ENCODE measurements at places on chromosomes 4 and X.
A peak's percentile ranks its signal among the peaks of the same experiment; 100 is the strongest.

DNA sequence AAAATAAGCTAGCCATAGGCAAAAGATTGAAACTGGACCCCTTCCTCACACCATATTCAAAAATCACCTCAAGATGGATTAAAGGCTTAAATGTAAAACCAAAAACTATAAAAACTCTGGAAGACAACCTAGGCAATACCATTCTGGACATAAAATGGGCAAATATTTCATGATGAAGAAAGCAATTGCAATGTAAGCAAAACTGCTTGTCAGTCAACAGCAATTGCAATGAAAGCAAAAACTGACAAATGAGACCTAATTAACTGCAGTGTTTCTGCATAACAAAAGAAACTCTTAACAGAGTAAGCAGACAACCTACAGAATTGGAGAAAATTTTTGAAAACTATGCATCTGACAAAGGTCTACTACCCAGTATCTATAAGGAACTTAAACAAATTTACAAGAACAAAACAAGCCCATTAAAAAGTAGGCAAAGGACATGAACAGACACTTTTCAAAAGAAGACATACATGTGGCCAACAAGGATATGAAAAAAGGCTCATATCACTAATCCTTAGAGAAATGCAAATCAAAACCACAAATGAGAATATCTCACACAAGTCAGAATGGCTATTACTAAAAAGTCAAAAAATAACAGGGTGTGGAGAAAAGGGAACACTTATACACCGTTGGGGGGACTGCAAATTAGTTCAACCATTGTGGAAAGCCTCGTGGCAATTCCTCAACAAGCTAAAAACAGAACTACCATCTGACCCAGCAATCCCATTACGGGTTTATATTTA is 46.7 kb downstream of the CFAP299 start:
- no peak for DNase-seq

GRCh38 chrX:3638280-3638873 is 75.1 kb downstream of the PRKX start:
- no peak for DNase-seq

GRCh38 chrX:43718081-43718480 is 62.0 kb downstream of the MAOA start:
- DNase-seq, result no peak

DNA sequence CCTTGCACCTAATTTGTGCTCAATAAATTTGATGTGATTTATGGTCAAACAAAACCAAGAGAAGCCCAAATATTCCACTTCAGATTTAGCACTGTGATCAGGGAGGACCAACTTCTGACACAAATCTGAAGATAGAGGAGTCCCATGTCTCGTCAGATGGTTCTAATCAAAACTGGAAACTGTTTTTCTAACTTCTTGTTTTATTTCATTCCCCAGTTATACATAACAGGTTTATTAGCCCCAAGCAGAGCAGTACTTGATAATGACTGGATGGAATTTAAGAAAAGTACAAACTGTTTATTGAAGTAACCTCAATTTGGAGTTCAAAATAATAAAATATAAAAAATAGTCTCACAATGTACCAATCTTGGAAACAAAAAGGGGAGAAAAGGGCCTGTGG is 310.3 kb downstream of the LDB2 start:
- no peak for DNase-seq

DNA sequence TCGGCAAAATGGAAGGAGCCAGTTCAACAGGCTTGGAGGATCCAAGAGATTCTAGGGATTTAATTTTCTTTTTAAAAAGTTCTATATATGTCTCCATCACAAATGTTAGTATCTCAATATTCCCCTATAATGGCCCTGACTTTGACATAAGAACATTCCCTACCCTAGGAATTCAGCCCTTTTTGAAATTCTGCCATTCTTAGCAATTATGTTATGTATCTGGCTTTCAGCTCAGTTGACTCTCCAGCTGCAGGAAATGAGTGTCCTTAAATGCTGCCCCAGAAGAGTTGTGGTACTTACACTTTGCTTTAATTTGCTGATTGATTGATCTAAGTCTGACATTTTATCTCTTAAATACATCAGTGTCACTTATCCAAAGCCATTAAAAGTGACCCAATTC is 1454.3 kb downstream of the FSTL5 start:
- DNase-seq, result no peak

GRCh38 chrX:130245441-130245840 is 23.3 kb downstream of the ZNF280C start:
- no peak for DNase-seq

DNA sequence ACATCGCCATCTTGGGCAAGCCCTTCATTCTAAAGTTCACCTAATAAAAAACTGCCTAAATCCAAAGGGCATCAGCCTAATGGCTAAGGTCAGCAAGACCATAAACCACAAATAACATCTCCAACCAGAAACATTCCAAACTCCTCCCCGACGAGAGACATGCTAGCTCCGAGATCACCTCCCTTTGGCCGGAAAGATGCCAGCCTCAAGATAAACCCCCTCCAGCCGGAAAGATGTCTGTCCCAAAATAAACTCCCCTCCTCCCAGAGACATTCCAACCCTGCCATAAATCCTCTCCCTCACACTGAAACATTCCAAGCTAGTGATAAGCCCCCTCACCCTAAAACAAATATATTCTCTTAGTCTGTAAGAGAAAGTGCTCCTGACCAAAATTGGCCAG is 13.3 kb upstream of the DYNLT3 start:
- no peak for DNase-seq

DNA sequence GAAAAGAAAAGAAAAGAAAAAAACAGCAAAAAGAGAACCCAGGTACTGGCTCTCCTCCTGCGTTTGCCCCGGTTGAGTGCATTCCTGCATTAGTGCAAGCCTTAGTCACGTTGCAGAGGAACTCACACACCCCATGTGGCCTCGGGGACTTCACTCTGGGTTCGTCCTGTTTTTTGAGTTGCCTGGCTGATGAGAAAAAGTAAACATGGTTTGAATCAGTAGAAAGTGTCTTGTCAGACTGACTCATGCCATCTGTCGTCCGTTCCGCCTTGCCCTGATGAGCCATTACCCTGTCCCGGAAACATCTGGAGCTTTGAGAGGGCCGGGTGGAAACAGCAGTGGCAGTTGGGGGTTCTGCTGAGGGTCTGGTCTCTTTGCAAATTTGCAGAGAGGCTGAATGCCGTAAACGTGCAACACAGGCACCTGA is 16.3 kb downstream of the CD99 start:
- peak; percentile 96 for DNase-seq

DNA sequence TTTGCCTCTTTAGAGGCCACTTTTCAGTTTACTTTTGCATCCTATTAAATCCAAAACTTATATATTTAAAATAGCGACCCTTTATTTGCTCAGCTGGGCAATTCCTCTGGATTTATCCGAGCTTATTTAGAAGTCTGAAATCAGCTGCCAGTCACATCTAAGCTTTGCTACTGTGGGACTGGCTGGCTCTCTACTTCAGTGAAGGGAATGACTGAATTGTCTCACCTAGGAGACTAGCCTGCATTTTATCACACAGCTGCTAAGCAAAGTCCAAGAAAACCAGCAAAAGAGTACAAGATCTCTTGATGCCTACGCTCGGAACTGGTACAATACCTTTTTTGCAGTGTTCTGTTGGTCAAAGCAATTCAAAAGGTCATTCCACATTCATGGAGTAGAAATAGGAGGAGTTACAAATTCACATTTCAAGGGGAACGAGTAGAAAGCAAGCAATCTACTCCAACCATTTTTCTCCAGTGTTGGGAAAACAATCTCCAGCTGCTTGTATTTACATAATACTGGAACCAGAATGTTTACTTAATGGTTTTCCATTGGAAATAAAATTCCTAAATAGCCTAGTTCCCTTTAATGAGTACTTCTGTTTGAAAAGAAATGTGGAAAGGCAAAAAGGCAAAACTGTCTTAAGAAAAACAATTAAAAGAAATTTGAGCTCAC is 160.2 kb downstream of the MAGEB5 start:
- no peak for DNase-seq

- no peak for DNase-seq
These were observed 3.4 kb upstream of the MRPL1 start for GRCh38 chr4:77859256-77859655.

DNA sequence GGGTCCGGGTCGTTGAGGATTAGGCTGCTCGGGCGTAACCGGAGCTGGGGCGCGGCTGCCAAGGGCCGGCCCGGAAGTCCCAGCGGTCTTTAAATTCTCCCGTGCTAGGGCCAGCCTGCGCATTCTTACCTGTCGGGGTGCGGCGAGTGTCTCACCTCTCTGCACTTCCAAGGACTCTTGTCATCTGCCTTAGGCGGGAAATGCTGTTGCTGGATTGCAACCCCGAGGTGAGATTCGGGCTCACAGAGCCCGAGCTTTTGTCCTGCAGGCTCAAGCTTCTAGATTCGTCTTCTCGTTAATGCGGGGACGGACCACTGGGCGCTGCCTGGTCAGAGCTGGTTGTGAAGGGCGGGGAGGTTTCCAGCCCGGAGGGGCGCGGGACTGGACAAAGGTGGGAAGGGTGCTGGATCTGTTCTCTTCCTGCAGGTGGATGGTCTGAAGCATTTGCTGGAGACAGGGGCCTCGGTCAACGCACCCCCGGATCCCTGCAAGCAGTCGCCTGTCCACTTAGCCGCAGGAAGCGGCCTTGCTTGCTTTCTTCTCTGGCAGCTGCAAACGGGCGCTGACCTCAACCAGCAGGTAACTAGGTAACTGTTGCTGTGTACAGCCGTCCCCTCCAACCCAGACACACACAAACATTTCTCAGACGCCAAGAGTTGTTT is at the start of gene ANKRD37:
Gene ANKRD37, plus strand, starts transcription at position 118 of the 662 bp plus-strand sequence. Its CDS starts 83 bp downstream, at position 201.
- no peak for DNase-seq

DNA sequence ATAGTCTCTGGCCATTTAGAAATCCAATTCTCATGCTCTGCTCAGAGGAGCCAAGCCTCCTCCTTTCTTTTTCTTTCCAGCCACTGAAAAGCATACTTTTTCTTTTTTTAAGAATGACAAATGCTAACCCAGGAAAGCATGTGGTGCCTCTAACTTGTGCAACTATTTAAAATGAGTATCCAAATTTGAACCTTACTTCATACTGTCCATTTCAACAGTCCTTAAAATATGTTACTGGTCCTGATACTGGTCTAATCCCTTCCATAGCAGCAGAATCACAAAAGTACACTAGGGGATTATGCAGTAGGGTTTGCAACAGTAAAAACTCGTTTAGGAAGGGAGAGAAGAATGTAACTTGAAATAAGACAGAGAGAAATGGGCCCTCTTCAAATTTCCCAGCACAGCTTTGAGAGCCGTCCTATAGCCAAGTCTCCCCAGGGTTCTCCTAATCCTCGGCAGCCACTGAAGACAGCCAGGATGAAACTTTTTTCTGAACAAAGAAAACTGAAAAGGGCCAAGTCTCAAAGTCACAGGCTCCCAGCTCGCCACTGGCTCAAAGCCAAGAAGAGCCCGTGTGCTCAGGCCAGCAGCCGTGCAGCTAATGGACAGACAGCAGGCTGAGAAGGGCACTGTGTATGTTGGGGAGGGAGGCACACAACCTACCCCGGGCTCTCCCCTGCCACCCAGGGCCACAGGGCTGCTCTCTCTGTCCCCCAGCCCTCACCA is 39.5 kb downstream of the GPC4 start:
- no peak for DNase-seq

GRCh38 chr4:111228396-111228795 is 605.5 kb upstream of the PITX2 start:
- no peak for DNase-seq

GRCh38 chrX:12989461-12989860 is 14.6 kb downstream of the TMSB4X start:
- no peak for DNase-seq

- DNase-seq, result no peak
These were observed 143.9 kb downstream of the KLHL13 start for GRCh38 chrX:117972711-117973109.
